ENCODE measurements at places on chromosomes 5 and 9.
A peak's percentile ranks its signal among the peaks of the same experiment; 100 is the strongest.

GRCh38 chr5:181190711-181191525, 14.1 kb downstream of the TRIM7 start:
- no peak for DNase-seq

DNA sequence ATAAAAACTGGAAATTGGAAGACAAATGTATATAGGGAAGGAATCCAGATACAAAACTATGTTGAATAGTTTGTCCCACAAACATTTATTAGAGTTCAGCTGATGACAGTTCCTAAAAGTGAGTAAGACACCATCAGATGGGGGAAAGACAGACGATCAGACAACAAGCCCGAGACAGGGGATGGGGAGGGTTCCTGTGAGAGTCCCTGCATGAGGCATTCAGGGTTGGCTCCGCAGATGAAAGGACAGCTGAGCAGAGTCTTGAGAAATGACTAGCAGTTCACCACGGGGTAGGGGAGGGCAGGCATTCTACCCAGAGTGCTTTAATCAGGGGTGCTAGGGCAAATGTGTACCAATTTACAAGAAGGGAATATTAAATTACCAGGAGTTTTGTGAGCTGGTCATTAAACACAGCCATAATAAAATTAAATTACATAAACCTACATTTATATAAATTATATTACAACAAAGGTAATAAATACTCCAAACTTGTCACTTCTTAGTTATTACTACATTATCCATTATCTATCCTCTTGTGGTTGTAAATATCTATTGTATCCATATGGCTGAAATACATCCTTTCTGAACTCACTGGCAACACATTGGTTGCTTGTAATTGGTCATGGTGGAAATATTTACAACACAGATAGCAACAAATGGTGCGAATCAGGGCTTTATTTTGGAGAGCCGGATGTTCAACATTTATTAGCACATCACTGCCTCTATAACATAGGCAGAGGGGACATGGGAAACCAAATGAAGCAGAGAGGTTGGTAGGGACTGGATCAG, 27.8 kb downstream of the TNFSF15 start:
- no peak for DNase-seq

DNA sequence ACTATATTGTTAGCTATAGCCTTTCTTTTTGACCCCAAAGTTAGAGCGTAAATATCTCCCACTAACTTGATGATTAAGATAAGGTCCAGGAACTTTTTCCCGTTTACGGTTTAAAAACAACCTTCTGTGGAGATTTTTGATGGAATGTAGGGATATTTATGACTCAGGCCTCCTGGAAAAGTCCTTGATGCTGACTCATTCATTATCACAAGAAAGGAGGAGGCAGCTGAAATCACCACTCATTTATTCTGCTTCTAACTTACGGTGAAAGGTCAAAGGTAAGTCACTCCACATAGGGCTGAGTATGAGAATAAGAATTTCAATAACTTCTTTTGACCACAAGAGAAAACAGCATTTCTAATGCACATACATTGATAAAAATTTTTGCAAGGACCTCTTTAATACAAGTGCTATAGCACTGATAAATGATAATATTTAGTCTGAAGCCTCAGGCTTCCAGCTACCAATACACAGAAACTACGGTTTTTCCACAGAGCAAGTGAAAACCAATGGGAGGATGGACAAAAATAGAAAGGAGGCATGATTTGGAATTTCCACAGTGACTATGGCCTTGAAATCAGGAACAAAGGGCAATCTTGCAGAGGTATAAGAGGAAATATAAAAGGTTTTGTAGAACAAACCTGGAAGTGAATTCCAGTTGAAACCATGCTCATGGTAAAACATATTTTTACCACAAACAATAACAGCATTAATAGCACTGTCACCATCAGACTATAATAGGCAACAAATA, 146.5 kb downstream of the PPP2R2B start:
- no peak for DNase-seq

DNA sequence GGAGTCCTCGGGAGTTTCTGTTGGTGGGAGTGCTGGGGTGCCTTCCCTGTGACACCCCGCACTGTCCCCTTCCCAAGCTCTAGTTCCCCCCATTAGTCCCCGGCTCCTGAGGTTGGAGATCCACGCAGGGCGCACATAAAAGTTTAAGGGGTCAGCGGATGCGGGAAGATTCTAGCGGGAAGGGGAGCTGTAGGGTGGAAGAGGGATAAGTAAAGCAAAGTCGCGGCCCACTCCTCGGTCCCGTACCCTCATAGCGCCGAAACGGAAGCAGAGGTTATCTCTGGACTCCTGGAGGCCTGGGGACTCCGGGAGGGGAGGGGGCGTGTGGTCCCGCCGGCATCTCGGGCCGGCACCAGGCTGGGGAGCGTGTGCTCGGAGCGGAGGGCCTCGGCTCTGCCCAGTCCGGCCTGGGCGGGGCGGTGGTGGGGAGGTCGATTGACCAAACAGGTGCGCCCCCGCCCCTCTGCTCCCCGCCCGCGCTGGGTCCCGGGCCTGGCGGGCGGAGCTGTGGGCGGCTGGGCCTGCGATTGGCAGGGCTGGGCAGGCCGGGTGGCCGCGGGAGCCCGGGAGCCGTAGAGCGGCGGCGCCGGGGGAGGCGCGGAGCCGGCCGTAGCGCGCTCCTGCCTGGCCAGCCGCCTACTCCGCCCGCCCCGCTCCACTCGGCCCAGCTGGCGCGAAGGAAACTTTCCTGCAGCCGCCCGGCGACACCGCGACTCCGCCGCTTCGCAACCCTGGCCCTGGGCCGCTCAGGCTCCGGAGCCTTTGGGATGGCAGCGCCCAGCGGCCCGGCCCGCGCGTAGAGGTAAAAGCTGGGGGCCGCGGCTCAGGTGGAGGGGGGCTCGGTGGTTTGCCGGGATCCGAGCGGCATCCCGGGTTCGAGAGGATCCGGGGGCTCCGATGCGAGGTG, 52.2 kb upstream of the DAB2IP start:
- no peak for DNase-seq

- DNase-seq, result no peak
Measured at GRCh38 chr9:16485575-16486321, 384.7 kb downstream of the BNC2 start.

GRCh38 chr9:99356512-99356971, 134.5 kb downstream of the SEC61B start:
- no peak for DNase-seq

- no peak for DNase-seq
Measured at GRCh38 chr9:72924154-72924790, 28.6 kb downstream of the ALDH1A1 start.

DNA sequence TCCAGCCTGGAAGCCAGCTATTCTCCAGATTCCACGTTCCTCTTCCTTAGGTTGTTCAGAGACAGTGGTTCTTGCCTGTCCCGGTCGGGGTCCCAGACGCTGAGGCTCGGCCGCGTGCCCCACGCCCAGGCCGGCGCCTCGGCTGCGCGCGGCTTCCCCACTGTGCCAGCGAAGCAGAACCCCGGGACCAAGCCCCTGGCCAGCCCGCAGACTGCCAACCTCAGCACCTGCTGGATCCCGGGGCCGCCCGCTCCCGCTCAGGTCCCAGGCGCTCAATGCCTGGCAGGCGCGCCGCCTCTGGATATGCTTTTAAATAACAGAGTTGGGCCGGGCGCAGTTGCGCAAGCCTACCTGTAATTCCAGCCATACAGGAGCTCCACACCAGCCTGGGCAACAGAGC, 195.5 kb downstream of the MAN2A1 start:
- no peak for DNase-seq

- DNase-seq, result peak; percentile 79
Measured at GRCh38 chr9:6015278-6016157, at the start of gene RANBP6. Gene RANBP6 (minus strand): TSS chr9:6015624. CDS start chr9:6015607, 17 bp downstream.

DNA sequence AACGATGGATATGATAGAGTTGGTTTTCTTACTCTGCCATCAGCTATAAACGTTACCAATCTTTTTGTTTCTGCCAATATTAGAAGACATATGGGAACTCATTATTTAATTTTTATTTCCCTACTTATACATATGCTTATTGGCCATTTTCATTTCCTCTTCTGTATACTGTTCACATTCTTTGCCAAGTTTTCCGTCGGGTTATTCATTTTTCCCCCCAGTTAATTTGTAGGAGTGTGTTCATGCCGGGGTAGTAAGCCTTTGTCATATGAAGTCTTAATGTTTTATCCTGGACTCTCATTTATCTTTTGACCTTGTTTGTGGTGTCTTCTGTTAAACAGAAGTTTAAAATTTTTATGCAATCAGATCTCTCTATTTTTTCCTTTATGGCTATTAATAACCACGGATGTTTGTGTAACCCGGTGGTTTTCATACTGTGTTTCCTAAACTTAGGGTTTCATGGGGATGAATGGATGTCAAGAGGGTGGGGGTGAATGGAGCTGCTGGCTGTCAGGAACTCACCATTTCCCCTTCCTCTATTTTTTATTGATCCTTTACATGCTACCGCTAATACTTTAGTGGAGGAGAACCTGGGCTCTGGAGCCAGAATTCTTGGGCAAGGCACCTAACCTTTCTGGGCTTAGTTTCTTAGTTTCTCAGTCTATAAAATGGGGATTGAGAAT, 42.5 kb upstream of the PPARGC1B start:
- no peak for DNase-seq

GRCh38 chr5:158874343-158874742, 225.4 kb downstream of the EBF1 start:
- no peak for DNase-seq

DNA sequence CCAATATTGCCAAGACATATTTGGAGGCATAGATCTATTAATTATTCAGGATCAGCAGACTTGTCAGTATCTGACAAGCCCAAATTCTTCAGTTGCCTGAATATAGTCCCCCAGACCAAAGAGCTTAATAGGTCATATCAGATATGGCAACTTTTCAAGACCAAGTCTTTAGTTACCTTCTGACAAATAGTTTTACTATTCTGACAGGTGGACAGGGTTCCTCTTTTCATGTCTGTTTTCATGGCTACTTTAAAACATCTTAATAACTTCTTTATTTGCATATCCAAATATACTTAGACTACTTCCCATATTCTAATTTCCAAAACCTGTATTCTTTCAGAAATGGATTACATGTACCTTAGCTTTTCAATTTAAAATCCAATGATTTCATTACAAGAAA, 65.4 kb downstream of the AUH start:
- DNase-seq, result no peak

DNA sequence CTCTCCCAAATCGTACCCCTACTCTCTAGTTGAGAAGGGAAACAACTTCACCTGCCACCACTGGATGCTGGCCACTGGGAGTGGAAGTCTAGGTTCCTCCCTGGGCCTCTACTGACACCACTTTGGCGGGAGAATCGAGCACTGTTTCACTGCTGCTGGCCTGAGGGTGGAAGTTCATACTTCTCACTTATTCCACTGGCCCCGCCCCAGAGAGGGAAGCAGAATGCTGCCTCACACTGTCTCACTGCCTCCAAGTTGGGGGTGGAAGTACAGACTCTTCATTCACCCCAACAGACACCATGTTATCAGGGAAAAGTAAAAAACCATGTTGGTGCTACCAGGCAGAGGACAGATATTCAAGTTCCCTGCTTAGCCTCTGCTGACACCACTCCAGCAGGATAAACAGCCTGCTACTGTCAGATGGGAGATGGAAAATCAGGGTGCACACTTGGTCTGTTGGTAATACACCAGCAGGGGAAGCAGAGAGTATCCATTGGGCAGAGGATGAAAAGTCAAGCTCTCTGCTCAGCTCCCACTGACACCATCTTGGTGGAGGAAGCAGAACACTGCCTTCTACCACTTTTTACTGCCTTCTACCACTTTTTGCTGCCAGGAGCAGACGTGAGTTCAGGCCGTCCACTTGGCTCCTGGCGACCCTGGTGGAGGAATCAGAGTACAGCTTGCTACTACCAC, 159.4 kb downstream of the SIL1 start:
- DNase-seq, result peak; percentile 37

DNA sequence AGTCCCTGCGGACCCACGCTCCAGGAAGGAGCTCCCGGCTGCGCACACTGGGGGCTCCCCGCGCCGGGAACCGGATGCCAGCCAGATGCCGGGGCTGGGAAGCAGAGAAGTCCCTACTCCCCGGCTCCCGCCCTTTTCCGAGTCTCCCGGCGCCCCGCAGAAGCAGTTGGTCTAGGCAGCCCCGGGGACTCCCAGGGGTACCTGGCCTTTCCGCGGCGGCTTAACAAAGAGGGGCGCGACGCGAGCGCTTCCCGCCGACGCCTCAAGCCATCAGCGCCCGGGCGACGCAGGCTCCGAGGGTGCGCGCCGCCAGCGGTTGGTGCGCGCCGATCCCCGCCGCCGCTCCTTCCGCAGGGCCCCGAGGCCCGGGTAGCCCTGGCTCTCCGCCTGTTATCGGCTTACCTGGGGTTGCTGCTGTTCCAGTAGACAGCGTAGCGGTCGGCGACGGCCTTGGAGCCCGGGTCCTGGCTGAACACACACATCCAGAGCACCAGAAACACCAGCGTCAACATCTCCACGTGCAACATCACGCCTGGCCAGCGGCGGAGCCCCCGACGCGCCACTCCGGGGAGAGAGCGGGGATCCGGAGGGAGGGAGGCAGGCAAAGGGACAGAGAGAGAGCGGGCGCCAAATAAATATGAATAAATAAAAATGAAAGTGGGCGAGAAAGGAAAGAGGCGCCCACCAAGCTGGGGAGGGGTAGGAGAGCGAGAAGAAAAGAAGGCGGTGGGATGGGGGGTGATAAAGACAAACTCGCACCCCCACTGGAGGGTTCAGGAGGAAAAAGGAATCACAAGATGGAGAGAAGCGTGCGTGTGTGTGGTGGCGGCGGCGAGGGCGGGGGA, 428 bp downstream of the EFNA5 start:
- DNase-seq, result no peak

GRCh38 chr9:137064027-137064879, 6.1 kb downstream of the SAPCD2 start:
- DNase-seq, result peak; percentile 44

DNA sequence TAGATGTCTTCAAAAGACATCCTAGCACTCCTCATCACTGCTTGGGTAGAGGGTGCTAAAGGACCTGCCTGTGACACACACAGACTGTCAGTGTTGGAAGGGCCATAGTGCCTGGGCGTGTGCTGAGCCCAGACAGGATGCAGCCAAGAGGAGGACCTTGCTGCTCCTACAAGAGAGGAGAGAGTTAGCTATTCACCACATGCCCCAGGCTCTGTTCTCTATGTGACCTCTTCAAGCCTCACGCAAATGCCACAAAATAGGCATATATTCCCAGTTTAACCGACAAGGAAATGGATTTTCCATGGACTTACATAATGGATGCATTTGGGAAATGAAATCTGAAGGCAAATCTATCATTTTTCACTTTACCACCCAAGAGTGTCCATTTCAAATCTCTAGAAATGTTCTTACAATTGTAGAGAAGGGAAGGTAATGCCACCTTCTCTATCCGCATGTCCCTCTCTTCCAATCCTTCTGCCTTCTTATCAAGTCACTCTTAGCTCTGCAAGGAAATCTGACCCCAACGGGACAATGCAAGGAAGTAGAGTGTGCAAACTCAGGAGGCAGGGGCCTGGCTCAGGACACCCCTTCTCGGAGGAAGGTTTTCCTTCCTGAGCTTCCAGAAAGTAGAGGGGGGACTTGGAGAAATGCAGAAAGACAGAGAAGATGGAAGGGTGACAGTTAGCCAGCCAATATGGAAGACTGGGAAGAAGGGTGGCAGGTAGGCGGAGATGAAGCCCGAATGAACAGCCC, 49.5 kb downstream of the TRIM32 start:
- DNase-seq, result peak; percentile 11

DNA sequence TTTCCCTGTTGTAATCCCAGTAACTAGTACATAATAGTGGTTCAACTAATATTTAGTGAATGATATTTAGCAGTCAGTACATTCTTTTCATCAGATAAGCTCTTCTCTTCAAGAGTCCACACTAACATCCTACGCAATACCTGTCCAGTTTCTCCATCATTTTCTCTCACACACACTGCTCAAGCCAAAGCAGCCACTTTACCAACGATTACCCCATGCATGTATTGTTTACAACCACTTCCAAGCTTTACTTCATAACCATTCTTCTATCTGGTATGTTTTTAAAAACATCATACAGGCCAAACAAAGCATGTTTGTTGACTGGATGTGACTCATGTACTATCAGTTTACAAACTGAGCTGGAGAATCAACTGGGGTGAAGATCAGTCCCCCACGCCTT, 7.3 kb downstream of the UBTD2 start:
- no peak for DNase-seq

All from K562 (cell line).